Right kidney (tissue), 9 donors: ENCODE measurements at places on chromosomes 4 and X.

DNA sequence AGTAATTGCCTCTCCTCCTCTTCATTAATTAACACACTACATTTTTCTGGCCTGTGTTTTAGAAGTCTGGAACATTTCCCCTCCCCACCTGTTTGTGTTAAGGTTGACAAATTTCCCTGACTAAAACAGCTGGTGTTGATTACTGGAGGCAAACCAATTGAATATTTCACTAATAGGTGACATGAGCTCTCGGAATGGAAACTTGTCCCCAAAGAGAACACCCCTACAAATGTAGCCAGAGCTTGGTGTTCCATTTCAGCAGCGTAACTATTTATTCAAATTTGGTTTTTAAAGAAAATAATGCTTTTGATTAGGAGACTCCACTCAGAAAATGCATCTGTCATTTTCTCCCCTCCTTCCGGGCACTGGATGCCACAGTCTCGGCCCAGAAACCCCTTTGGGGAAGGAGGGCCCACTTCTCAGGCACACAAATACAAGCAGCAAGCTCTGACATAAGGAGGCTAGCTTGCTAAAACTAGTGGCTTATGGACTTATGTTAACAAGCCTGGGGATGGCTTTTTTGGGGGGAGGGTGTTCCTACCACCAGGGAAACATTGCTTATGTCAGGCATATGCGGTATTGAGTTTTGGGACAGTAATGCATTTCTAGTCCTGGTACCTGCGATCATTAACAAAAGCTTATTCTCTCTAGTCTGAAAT lies 2.2 kb downstream of the RNF150 start:
- DNase-seq = peak; percentile 31

GRCh38 chr4:151908734-151909497 lies 148.1 kb upstream of the GATB start:
- DNase-seq = no peak

- DNase-seq = no peak
These were observed 642.5 kb upstream of the PCDH10 start for GRCh38 chr4:132506568-132506967.

DNA sequence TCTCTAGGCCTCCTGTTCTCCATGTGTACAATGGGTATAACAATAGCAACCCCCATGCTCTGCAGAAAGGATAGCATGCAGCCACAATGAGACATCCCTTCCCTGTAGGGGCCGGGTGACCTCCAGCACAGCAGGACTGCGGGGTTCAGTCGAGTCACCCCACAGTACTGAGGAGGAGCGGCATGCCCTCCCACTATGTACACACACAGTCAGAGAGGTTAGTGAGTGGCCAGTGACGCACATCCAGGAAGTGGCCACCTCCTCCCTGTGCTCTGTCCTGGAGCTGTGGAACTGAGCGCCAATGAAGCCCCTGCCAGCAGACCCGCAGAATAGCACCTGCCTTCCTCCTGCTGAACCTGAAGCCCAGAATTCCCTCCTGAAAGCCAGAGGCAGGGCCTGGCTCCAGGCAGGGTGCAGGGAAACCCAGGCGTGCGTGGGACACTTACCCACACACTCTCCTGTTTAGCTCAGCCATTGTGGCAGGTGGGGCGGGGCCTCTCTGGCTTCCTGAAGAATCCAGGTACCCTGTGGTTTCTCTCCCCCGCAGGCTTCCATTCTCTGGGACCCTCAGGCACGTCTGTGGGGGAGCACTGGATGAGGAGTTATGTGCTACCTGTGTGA lies 50.0 kb downstream of the WFS1 start:
- no peak for DNase-seq

- no peak for DNase-seq
These were observed 284.8 kb upstream of the TENM3 start for GRCh38 chr4:181958446-181958845.

DNA sequence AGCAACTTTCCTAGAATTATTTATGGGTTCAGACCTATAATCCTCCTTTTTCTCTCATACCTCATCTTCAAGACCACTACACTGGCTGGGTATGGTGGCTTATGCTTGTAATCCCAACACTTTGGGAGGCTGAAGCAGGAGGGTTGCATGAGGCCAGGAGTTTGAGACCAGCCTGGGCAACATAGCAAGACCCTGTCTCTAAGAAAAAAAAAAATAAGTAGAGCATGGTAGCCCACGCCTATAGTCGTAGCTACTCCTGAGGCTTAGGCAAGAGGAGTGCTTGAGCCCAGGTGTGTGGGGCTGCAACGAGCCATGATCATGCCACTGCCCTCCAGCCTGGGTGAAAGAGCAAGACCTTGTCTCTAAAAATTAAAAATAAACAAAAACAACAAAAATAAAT lies 832.4 kb downstream of the PCDH18 start:
- DNase-seq = no peak

DNA sequence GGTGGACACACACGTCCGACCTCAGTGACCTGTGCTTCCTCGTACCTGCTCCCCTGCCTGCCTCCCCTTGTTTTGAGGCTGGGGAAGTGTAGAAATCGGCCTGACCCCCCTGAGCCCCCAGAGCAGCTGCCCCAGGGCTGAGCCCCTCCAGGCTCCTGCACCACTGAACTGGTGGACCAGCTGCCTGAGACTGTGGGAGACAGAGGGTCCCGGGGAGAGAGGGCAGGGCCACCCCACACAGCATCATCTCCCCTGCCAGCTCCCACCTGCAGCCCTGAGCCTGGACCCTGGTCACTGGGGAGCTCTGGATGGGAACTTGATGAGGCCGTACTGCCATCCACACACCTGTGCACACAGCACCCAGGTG lies 15.0 kb upstream of the NAT8L start:
- no peak for DNase-seq

DNA sequence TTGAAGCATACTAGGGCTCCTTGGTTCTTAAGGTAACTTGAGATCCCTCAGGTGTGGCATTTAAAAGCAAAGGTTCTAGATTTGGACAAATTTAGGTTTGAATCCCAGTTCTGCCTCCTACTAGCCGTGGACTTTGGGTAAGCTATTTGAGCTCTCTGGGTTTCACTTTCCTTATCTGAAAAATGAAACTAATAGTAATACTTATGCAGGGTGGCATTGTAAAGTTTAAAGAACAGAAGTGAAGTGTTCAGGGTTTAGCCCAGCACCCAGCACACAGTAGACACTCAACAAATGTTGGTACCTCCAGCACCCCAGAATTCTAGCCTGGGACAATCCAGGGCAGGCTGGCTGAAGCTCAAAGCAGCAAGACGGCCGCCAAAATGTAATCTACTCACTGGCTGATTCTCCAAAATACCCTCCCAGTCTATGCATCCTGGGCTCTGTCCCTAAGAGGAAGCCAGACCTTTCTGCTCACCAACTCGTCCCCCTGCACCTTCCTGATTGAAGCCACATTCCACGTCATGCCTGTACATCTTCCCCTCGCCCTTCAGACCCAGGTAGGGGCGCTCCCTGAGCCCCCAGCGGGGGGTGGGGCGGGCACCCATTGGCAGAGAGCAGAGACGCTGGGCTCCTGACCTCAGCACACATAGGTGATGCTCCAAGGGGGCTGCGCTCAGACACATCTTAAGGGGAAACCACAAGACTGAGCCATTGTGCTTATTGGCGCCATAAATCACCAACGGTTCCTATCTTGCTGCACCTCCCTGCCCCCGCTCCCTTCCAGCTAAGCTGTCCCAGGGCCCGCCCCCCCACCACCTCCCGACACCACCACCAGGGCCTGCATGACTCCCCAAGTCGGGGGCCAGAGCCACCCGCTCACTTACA lies 160.6 kb downstream of the BCOR start:
- no peak for DNase-seq

DNA sequence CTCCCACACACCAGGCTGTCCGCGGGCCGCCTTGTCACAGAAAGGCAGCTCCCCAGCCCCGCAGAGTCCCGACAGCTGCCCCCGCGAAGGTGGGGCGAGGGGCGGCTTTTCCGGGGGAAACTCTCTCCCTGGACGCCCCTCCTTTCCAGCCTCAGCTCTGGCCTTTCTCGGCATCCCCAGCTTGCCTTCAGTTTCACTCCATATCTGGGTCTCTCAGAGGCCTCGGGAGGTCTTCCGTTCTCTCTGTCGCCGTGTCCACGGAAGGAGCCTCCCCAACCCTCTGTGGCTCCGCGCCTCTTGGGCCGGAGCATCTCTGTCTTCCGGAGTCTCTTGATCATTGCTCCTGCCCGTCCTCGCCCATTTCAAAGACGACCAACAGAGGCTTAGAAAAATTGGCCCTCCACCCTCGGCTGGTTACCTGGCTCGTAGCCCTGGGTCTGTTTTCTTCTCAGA lies 6.1 kb upstream of the MSX1 start:
- DNase-seq = peak; percentile 58
